SK-N-SH treated with all-trans-retinoic acid at 6 μM for 48 hours (cell line): ENCODE measurements at places on chromosomes 7 and 10.

- ATAC-seq: no peak
Measured at GRCh38 chr7:78714356-78714755, 739.1 kb downstream of the MAGI2 start.

DNA sequence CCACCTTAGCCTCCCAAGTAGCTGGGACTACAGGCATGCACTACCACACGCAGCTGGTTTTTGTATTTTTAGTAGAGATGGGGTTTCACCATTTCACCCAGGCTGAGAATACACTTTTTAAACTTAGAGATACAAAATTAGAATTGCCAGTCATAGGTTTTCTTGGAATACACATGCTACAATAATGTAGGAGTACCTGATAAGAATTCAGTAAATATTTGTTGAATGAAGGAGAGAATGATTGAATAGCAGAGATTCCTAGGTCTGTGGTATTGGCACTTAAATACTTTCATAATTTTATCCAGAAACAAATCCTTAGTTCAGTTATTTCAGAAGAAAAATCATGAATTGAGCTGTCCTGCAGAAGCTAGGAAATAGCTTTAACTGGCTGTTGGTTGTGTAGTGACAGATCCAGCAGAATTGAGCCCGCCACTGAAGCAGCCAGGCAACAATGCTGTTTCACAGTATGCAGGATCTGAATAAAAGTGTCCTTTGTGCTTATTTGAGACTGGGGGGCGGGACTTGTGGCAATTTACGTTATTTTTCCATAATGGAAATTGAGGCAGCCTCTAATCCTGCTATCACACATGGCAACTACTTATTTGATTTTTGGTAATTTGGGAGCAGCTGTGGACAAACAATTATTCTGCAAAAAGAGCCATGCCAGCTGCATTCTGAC is 31.5 kb downstream of the NRF1 start:
- peak; percentile 45 for ATAC-seq

GRCh38 chr7:50467817-50468610 is 17.9 kb upstream of the FIGNL1 start:
- ATAC-seq: peak; percentile 94

DNA sequence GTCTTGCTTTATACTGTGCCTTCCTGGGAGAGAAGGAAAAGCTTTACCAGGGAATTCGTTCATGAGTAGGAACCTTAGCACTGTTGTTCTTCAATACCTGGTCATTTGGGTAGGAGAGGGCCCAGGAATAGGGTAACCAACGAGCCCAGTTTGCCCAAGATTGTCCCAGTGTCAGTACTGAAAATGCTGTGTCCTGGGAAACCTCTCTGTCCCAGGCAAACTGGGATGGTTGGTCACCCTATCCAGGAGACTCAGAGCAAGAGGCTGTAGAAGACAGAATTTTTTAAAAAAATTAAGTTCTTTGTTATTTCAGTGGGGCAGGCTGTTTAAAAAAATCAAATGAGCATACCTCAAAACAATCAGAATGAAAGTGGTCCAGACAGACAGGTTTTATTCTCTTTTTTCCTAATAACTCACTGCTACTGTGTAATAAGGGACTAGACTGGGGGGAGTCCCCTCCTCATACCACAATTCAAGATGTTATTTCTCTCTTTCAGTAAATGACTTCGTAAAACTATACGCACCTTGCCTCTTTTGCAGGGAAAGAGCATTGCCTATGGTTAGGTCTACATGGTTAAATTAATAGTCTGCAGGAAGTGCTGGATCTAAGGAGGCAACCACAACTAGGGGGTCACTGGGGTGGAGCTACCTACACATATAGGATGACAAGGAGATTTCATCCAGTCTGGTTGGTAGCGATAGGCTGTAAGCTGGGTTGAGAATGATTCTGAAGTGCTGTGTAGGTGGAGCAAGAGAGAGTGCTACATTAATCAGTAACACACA is 41.1 kb upstream of the FAM133B start:
- no peak for ATAC-seq

GRCh38 chr7:44615149-44615611 is 8.8 kb downstream of the OGDH start:
- no peak; the same call in 2 of the 3 replicates for ATAC-seq

DNA sequence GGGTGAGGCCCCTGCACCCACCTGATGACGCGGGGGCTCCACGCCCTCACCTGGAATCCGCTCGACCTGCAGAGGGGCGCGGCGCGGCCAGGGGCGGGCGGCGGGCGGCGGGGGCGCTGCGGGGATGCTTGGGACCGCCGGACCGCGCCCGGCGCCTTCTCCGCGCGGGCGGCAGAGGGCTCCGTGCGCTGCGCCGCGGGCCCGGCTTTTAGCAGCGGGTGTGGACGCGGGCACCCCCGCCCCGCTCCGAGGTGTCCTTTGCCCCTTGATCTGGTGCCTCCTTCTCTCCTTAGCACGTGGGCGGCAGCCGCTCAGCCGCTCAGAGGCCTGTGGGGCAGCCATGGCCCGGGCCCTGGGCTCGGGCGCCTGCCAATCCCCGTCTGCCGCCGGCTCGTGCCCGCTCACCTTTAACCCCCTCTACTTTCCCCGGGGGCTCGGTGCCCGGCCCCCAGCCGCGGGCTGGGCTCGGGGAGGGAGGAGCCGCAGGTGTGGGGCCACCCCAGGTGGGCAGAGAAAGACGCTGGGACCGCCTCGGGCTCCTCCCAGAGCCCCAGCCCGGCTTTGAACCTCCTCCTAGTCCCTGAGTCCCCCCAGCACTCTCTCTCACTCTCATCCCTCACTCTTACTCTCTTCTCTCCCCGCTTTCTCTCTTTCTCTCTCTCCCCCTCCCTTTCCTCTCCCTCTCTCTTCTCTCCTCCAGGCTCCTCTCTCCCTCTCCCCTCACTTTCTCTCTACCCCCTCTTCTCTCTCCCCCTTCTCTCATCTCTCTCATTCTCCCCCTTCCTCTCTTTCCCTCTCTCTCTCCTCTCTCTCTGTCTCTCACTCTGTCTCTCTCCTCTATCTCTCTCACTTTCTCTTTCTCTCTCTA is 19.7 kb upstream of the VPS37D start:
- ATAC-seq: peak; percentile 64

DNA sequence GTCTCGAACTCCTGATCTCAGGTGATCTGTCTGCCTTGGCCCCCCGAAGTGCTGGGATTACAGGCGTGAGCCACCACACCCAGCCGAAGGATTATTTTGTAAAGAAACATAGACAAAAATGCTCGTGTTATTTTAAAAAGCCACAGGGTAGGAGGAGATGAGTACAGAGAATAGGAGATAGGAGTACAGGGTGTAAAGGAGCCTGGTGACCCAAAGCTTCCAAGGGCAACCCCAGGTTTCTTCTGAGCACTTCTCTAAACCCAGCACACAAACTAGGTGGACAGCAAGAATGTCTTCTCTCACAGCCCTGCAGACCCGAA is 54.7 kb downstream of the ZNF467 start:
- no peak for ATAC-seq

GRCh38 chr7:28298870-28299518 is 113.3 kb upstream of the CREB5 start:
- ATAC-seq: peak; percentile 98

DNA sequence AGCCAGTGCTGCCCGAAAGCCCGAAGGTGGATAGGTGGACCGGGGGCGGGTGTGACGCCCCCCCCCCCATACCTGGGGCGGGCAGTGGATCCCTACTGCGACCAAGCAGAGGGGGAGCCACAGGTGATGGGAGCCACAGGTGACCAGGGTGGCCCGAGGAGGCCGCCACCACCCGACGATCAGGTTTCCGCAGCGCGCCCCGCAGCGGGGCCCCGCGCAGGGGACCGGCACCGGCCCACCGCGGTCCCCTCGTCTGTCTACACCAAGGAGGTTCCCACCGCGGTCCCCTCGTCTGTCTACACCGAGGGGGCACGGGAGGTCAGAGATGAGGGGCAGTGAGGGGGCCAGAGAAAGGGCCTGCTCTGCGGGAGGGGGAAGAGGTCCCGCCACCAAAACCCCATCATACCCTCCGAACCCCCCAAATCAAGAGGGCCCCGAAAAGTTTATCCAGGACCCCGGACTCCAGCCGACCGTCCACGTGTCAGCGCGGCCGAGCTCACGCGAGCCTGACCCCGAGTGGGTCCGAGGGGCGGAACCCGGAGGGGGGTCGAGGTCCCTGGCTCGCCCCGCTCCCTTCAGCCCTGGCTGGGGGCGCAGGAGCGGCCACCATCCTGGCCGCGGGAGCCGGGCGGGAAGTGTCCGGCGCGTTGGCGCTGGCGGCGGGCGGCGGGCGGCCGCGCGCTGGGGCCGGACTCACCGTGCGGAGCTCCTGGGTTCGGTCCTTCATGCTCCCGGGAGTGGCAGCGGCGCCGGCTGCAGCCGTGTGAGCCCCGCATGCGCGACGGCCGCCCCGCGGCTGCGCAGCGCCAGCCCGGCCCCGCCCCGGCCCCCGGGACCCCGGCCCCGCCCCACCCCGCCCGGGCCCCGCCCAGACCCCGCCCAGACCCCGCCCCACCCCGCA is at the start of gene STX1A:
Gene STX1A, minus strand, starts transcription at position 765 of the 901 bp plus-strand sequence. Its CDS starts 38 bp downstream, at position 727.
- peak; percentile 49 for ATAC-seq

- ATAC-seq: no peak
Measured at GRCh38 chr7:137110535-137110934, 233.0 kb downstream of the PTN start.

DNA sequence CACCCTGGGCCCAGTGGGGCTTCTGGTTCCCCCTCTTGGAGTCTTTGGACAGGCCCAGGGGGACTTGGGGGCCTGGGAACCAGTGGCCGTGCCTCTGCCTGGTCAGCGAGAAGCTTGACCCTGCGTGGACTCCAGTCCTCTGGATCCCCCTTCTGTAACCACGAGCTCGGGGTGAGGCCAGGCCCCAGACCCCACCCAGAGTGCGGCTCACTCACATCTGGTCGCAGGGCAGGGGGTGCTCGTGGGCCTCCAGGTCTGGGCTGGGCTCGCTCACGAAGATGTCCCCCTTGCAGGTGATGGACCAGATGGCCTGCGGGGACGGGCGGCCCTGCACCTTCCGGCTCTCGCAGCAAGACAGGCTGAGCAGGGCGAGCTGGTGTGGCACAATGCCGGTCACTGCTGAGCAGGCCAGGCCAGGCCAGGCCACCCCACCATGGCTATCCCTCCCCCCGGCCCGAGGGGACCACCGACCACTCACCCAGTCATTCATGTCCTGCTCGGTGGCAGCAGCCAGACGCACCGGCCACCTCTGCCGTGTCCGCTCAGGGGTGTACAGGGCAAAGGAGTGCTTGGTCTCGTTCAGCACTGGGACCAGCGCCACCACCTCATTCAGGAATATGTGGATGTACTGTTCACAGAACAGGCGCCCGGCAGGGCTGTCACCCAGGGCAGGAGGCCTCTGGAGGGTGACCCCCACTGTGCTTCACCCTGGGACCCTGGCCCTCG is 19.7 kb downstream of the BHLHA15 start:
- ATAC-seq: no peak

GRCh38 chr10:112345743-112346142 is 28.2 kb upstream of the ACSL5 start:
- ATAC-seq: no peak

- peak; percentile 100 for ATAC-seq
Measured at GRCh38 chr10:58856508-58857240, 319.8 kb upstream of the PHYHIPL start.
